ENCODE measurements at places on chromosomes 4 and X.
A peak's percentile ranks its signal among the peaks of the same experiment; 100 is the strongest.

DNA sequence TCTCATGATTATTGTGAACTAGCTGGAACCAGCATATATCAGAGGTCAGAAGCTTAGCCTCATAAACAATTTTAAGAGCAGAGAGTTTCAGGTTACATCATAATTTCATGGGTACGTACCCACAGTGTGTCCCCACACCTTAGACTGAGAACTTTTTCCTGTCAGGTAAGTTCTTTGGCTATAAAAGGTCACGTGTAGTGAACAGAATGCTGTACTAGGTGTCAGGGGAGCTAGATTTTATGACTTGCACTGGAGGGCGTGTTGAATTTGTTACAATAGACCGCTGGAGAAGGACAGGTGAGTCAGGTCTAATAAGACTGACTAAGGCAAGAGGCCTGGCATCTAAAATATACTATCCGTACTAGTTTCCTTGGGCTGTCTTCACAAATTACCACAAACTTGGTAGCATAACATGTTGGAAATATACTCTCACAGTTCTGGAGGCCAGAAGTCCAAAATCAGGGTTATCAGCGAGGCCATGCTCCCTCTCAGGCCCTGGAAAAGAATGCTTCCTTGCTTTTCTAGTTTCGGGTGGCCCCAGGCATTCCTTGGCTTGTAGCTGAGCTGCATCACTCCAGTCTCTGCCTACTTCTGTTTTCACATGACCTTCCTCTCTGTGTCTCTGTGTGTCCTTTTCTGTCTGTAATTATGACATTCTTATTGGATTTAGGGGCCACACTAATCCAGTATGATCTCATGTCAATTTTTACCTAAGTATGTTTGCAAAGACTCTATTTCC, 512.0 kb upstream of the NR3C2 start:
- no peak for DNase-seq

DNA sequence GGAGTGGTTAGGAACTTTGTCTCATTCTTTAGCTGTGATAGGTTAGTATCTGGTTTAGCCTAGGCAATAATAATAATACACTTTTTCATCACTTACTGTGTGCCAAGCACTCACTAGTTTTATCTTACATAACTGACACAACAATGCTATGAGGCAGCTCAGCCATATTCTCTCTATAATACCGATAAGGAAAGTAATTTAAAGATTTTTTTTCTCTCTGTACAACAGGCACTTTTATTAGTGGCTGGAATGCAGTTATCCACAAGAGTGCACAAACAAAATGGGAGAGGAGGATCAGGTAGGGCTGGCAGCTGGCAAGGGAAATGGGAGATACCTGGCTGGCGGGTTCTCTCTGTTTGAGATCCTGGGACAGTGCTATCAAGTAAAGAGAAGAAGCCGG, 7.6 kb downstream of the RELL1 start:
- DNase-seq: no peak

DNA sequence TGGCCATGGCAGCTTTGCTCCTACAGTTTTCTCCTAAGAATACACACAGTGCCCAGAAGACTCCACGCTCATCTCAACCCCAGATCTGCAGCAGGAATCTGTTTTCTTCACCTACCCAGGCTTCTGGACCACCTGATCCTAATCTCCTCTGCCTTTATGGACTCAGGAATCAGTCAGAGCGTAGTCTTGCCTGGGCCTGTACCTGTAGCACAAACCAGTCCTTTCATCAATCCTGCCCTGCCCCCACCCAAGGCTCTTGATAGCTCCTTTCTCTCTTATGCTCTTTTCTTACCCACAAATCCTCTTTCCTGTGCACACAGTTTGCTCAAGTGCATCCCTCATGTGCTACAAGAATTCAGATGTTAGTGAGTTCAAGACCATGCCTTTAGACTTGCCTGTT, 89.7 kb downstream of the ZNF718 start:
- DNase-seq: no peak

DNA sequence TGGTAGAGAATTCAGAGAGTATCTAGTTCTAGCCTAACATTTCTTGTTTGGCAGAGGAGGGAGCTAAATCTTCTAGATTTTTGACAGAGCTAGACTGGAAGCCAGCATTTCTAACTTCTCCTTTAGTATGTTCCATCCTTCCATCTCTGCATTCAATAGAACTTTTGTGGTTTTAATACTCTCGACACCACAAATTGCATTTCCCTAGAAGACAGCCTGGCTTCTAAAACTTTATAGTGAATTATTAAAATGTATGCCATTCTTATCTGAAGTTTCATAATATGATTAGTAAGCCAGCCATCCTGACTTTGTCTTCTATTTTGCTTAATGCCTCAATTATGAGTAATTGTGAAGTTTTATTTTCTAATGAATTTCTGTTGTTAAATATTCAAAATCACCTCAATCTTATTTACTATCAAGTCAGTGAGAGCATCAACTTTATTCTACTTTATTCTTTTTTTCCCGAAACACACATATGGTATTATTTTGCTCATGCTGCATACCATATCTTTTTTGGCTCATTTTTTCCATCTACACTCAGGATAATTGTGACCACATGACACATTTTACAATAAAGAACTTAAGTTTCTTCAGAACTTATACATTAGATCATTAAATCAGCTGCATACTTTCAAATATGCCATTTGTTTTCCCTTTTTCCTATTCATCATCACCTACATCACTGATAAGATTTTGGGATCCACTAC, 30.2 kb downstream of the EDNRA start:
- DNase-seq: no peak

DNA sequence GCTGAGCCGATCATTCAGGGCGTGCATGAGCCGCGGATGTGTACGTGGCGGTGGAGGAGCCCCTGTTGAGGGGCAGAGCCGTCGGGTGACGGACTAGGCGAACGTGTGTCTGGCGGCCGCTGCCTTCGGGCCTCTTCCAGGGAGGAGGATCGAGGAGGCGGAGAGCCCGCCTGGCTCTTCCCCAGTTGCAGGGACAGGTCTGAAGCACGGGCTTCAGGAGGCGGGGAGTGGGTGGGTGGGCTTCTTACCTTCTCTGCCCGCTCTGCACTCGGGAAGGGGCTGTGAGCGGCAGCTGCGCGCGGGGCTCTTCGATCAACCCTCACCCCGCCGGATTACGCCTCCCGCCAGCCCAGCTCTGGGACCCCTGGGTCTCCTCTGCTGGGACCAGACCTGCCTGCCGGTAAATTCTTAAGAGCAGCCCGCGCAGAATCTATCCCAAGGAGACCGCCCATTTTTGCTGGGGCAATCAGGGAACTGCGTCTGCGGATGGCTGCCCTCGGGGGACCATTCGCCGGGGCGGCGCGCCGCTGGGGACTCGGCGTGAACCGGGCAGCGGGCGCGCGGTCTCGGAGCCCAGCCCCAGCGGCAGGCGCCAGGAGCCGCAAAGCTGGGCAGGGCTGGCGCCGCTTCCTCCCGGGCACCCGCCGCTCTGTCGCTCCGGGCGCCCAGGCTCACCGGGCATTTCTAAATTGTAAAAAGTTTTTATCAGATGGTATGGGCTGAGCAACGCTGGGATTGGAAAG, 4.9 kb downstream of the PLAC8 start:
- DNase-seq: peak; percentile 45

GRCh38 chr4:43837604-43838003, 611.0 kb downstream of the KCTD8 start:
- no peak for DNase-seq

GRCh38 chr4:138138774-138139173, 103.4 kb downstream of the SLC7A11 start:
- DNase-seq: no peak

All from NCI-H524 (cell line).